Urothelium cell line (cell line): ENCODE measurements at places on chromosomes 3 and 15.
A peak's percentile ranks its signal among the peaks of the same experiment; 100 is the strongest.

DNA sequence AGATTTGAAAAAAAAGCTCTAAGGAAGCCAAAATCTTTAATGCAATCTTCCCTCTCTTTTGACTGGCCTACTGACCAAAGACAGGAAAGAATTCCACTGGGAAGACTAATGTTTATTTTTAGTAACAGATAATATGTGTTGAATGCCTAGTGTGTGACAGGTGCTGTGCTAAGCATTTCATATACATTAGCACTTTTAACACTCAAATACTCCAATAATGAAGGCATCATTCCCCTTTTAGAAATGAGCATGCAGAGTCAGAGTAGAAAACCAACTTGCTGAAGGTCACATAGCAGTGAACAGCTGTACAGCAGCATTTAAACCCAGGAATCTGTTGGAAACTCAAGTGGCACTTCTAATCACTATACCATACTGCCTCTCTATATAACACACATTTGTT is 170.6 kb downstream of the MINAR1 start:
- DNase-seq: no peak

- no peak for DNase-seq
These were observed 260.6 kb upstream of the NECTIN3 start for GRCh38 chr3:110811050-110811449.

DNA sequence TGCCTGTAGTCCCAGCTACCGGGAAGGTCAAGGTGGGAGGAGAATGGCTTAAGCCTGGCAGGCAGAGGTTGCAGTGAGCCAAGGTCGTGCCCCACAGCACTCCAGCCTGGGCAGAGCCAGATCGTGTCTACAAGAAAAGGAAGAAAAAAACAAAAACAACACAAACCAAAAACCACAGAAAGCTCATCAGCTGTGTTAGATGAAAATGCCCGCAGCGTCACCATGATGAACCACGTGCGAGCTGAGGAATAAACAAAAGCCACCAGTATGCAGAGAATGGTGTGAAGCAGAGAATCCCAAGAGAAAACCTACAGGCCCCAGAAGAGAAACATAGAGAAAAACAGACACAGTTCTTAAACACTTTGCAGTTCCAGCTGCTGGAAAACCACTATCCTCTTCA is 19.7 kb upstream of the TM4SF19 start:
- no peak for DNase-seq

GRCh38 chr3:41338276-41338675 is 139.0 kb downstream of the CTNNB1 start:
- no peak for DNase-seq

DNA sequence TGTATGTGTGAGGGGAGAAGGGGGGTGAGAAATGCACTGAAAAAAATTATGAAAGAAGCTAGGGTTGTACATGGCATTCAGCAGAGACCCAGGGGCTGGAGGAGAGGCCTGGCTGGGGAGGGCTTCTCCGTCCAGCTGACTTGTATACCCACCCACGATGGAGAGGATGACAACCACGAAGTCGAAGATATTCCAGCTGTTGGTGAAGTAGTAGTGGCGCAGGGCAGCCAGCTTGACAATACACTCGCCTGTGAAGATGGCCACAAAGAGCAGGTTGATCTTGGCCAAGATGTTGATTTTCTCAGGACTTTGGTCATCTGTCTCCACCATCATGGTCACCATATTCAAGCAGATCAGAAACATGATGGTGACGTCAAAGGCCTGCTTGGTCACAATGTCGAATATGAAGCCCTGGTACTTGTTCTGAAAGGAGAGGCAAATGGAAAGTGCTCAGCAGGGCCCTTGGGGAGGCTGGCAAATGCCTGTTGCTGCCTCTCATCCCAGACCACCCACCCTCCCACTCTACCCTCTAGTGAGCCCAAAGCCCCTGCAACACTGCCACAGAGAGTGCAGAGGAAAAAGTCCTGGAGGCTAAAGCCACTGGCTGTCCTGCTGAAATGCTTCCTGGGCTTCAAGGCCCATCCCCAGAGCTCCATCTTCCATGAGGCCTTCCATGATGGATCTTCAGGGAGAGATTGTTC is 58.1 kb downstream of the EXOG start:
- DNase-seq: no peak

- no peak for DNase-seq
These were observed 5.0 kb downstream of the CISH start for GRCh38 chr3:50606596-50606995.

- DNase-seq: peak; percentile 64
These were observed 412.9 kb downstream of the TIGIT start for GRCh38 chr3:114706591-114707232.

GRCh38 chr3:186152361-186152798 is 43.5 kb upstream of the ETV5 start:
- no peak for DNase-seq

DNA sequence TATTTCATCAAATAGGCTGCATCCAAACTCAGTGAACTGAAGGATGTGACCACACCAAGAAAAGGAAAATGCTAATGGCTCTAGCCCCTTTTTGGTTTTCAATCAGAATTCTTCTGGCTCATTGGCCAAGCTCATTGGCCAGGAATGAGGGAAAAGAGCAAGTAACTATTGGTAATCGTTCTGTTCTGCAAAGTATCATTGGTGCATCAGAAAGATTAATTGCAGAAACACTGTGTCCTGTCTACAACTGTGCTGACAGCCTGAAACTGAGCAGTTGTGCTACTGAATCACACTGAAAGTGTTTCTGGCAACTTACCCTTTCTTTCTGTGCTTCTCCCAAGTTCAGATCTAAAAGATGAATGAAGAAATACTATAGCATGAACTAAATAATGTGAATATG is 116.4 kb upstream of the ROBO2 start:
- no peak for DNase-seq

DNA sequence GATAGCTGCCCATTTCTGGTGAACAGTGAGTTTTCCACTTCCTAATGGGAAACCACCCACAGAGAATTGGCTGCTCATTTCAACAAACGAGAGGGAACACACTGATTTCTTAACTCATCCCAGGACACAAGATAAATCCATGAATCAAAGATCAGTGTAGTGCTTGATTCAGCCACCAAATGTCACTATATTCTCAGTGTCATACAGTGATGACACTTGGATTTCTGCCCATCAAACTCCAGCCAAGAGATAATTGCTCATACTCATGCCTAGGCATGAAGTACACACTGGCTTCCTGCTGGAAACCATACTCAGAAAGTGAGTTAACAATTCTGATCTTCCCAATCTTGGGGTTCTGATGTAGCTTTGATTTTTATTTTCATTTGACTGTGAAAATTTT is 35.4 kb upstream of the GRM7 start:
- no peak for DNase-seq

DNA sequence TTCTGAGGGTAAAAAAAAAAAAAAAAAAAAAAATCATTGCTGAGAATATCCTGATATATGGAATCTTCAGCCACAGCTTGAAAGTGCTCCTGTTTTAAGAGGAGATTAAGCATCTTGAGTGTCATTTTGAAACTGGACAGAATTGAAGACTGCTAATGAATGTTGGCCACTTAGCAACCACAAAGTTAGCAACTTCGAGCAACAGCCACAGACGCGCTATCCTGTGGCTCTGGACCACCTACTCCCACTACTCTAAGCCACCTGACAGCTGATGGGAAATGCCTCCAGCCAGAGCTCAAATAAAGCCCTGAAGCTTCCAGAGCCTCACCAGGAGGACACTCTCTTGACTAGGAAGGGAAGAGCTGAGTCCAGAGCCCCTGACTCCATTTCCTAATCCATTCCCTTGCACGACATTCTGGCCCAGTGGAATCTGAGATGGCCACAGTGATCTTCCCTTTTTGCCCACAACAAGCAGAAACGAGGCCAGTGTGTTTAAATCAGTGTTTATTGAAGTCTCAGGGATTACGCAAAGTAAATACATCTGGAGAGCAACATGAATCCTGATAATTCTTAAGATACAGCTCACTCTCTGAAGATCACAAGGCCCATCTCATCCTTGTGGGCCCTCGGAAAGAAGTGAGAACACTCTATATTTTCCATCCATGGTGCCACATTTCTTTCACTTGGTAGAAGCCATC is 58.6 kb downstream of the TMEM212 start:
- DNase-seq: no peak

DNA sequence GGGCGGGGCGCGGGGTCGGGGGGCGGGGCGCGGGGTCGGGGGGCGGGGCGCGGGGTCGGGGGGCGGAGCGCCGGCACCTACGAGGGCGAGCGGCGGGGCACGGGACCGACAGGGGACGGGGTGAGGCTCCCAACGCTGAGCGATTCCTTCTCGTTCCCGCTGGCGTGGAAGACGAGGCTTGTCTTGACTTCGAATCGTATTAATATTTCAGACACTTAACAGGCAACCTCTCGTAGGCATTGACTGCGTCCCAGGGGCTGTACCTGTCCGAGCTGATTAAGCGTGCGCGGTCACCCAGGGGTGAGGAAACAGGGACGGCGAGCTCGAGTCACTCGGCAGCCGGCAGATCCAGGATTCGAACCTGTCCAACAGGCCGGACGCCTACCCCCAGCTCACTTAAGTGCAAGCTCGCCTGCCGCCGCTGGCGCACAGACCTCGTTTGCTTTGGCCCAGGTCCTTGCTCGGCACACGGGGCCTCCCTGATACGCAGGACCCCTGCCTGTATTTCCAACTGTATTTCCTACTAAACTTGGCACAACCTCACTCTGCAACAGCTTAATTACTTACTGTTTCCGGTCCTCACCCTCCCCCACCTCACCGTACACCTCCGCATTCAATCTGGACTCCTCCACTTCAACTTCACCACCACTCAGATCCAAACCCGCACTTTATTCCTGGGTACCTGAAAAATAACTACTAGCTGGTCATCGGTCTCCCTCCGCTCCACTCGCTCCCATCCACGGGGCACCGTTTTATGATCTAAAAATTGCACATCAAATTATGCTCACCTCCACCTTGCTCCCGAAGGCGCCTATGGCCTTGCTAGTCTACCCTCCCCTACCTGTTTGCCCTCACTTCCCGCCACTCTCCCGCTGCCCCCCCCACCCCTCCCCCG is 722 bp upstream of the ZXDC start:
- DNase-seq: no peak

DNA sequence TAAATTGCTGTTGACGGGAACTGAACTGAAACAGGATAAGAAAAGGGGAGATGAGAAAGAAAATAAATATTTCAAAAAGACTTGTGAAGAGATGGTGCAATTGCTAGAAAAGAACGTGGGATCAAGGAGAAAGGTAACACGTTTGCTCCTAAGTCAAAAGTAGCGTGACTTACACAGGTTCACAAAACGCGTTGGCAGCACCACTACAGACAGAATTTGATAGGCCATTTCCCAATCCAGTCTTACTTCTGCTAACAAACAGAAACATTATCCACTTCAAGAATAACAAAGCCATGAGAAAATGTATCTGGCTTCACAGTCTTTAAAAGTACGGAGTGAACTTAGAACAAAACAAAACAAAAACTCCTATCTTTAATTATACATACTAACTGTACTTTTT is 75.5 kb downstream of the DPH6 start:
- no peak for DNase-seq

- no peak for DNase-seq
These were observed 12.5 kb downstream of the LSAMP start for GRCh38 chr3:116432795-116433194.
